CD4-positive, CD25-positive, alpha-beta regulatory T cell (primary cell): ENCODE measurements at places on chromosomes 13 and 19. TPM values are rescaled to one million over a fixed set of nuclear protein-coding genes. Genes with fewer than 3 reads are reported as not detected.

GRCh38 chr13:97274829-97275649 lies 52.9 kb downstream of the MBNL2 start:
- DNase-seq: no peak

GRCh38 chr19:38019396-38019724 lies 112.4 kb downstream of the SIPA1L3 start:
- DNase-seq: no peak

DNA sequence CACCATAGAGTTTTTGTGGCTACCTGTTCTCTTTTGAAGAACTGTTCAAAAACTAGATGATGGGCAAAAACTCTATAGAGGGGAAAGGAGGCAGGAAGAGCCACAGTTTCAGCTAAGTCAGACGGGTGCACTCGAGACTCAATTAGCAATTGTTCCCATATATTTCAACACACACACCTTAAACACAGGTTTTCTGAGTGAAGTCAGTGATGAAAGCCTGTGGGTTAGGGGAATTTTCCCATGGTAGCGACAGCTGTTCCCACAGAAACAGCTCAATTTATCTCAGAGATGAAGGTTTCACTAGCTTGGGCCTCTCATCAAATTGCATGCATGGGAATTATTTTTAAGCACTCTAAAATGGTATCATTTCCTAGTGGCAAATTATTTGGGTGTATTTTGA lies 143.4 kb downstream of the ZIC5 start:
- no peak for DNase-seq

DNA sequence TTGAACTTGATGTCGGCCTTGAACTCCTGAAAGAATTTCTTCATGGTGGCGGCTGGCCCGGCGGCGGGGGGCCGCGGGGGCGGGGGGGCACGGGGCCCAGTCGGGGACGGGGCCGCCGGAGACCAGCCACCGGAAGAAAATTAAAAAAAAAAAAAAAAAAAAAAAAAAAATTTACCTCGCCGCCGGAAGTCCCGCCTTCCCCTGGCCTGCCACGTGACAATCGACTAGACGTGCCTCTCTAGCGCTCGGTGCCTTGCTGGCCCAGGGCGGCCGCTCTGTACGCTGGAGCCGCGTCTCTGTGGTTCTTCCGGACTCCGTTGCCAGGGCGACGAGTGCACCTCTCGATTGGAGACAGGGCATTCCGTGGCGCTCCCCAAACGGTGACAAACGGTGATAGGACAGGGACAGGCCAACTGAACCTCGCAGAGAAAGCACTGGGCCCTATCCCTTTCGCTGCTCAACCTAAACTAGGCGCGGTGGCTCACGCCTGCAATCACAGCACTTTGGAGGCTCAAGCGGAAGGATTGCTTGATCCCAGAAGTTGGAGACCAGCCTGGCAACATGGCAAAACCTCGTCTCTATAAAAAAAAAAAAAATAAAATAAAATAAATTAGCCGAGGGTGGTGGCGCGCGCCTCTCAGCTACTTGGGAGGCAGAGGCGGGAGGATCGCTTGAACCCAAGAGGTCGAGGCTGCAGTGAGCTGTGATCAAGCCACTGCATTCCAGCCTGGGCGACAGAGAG lies at the start of gene UBXN6:
Gene UBXN6, minus strand, starts transcription at position 141 of the 742 bp plus-strand sequence. Its CDS starts 97 bp downstream, at position 44.
- peak; percentile 98 for DNase-seq

DNA sequence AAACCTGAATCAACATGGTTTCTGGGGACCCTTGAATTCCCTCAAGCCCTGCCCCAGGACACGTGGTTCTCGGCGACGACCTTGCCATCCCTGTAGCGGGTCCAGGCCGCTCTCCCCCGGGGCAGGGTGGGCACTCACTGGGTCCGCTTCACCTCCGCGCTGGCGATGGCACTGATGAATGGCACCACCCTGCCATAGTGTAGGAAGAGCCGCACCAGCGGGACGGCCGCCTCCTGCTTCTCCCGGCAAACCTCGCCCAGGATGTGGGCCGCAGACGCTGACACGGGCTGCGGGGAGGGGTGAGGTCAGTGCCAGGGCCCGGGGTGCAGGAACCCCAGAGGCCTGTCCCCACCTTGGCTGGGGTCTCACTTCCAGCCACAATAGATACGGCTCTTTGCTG lies 44.1 kb upstream of the C13orf46 start:
- no peak for DNase-seq

GRCh38 chr13:99658261-99658991 lies 157.2 kb downstream of the TM9SF2 start:
- DNase-seq: peak; percentile 59

DNA sequence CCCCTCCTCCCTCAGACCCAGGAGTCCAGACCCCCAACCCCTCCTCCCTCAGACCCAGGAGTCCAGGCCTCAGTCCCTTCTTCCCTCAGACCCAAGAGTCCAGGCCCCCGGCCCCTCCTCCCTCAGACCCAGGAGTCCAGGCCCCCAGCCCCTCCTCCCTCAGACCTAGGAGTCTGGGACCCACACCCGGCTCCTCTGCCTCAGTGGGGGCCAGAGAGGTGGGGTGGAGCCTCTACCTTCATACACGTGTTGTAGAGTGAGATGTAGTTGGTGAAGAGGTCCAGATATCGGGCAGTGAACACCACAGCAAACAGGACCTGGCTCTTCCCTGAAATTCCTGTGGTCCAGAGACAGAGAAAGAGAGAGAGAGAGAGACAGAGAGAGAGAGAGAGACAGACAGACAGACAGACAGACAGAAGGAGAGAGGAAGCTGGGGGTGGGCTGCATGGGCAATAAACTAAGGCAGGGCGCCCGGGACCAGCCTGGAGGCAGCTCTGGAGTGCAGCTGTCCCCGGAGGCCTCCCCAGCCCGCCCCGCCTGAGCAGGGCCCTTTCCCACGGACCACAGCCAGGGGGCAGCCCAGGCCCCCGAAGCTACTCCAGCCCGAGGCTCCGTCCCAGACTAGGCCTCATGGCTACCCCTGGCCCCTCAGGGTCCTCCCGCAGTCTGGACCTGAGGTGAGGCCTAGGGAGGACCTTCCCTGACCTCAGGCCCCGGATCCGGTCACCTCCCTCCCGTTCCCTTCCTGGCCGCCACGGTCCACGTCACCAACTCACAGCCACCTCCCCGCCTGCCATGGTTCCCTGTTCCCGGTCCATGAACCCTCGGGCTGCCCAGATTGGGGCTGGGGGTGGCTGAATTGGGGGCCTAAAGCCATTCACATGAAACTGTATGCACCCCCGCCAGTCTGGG lies 907 bp downstream of the KDELR1 start:
- peak; percentile 76 for DNase-seq

Gene IGFL3
- not detected for polyA plus RNA-seq

Gene PLA2G4C
- 0.59 TPM for polyA plus RNA-seq

Gene HTR2A
- polyA plus RNA-seq: not detected

Gene IFNL1
- polyA plus RNA-seq: not detected

Gene HIPK4
- not detected for polyA plus RNA-seq

Gene PGLYRP2
- not detected for polyA plus RNA-seq

Gene PTGER1
- not detected for polyA plus RNA-seq

Gene GRIN2D
- polyA plus RNA-seq: not detected
